ENCODE measurements at places on chromosomes 7 and 10.

GRCh38 chr10:69567920-69568319 lies 5.3 kb downstream of the NEUROG3 start:
- DNase-seq = peak; percentile 40

GRCh38 chr7:74275401-74275881 lies 13.8 kb upstream of the CLIP2 start:
- no peak for DNase-seq

GRCh38 chr7:108211382-108212201 lies 81.4 kb upstream of the LAMB4 start:
- no peak for DNase-seq

DNA sequence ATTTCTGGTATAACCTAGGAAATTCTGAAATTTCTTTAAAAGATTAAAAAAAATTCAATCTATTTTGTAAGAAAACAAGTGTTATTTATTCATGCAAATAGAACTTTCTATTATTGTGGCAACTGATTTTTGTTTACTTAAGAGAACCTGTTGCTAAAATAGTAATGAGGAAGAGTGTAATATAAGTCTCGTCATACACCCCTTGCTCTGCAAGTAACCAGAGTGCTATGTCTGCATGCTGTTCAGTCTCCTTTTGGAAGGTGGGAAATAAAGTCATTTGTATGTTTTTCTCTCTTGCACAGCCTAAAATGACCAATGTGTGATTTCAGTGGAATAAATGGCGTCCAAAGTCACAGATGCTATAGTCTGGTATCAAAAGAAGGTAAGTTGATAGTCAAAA lies 41.3 kb downstream of the PHTF2 start:
- DNase-seq = no peak

DNA sequence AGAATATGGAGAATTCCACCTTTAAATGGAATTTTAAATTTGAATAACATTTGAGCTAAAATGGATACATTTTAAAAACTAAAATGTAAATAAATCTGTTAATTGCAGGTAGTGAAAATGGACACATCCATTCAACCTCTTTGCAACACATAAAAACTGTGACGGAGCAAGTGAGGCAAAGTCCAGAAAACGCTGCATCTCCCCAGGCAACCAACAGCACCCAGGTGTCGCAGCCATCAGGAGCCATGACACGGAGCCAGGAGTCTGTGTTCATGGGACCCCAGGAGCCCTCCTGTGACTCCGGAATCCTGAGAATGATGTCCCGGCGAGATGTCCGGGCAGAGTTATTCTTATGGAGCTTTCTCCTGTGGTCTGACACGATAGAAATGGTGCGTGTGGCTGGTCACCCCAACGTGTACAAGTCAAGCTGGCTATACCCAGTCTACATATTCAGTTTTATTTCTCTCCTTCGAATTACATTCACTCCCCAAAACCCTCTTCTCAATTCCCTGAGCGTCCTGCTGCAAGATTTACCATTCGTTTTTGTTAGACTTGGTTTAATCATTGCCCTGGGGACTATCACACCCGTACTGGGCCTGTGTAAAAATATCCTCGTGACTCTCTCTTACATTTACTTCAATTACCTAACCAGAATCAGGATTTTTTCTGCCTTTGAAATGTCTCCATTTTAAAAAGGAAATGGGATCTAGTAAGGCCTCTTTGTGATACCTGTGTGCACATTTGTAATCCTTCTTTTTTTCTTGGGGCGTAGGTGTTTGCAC lies 13.1 kb upstream of the MRC1 start:
- DNase-seq = no peak

DNA sequence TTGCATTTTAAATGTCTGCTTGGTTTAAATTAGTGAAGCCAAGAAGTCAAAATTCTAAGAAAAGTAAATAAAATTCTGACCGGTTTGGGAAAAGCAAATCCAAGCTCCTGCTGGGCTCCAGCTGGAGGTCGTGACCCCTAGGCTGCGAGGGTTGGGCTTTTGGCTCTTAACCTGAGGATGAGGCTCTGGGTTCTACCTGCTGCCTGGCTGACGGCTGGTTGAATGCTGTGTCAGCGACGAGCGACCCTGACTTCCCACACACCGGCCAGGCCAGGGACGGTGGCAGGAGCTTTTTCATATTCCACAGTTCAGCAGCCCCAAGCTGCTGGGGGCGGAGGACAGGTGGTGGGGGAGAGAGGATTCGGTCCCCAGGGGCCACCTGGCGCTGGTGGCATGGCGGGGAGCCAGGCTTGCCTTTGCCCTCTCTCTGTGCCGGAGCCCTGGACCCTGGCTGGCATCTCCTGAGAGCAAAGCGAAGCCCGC lies 843 bp upstream of the PLPP4 start:
- no peak for DNase-seq

DNA sequence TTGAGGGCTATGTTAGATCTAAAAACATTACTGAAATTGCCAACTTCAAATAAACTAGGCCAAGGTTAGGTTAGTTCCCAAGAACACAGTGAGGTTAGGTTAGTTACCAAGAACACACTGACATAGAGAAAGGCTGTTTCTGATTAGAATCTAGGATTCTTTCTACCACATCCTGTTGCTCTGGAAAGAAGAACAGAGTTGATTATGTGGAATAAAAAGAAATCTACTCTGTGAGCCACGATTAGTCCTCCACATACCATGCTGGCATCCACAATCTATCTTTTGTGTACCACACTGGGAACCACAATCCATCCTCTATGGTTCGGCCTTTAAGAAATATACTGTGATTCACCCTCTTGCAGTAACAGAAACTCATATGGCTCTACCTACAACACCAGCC lies 91.4 kb downstream of the LRRTM3 start:
- no peak for DNase-seq

DNA sequence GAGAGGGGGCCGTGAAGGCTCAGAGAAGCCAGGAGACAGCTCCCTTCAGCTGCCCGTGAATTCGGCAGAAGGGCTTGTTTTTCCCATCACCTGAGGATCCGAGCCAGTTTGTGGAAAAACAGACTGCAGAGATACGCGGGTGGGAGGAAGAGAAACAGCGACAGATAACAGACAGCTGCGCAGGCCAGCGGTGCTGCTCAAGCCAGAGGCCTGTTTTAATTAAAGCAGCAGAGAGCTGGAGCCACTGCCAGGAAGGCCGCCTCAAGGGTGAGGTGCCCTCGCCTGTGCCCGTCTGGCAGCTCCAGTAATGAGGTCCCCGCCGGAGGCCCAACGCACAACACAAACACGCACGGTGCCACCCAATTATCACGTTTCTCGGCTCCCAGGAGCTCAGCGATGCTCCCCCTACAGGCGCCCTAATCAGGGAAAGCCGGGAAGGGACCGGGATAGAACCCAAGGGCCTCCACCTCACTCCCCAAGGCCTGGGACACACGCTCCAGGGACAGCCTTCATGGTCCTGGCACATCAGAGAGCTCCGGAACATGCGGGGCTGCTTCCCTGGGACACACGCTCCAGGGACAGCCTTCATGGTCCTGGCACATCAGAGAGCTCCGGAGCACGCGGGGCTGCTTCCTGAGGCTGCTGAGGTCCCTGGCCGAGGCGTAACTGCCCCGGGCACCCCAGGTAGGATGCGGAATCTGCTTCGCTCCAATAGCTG lies 60.6 kb upstream of the DNAAF5 start:
- DNase-seq = no peak

GRCh38 chr7:19705663-19706062 lies 3.2 kb downstream of the POLR1F start:
- no peak for DNase-seq

- no peak for DNase-seq
These were observed 36.0 kb upstream of the ACBD5 start for GRCh38 chr10:27276581-27276980.

GRCh38 chr7:26930201-26930600 lies 65.8 kb upstream of the SKAP2 start:
- no peak for DNase-seq

DNA sequence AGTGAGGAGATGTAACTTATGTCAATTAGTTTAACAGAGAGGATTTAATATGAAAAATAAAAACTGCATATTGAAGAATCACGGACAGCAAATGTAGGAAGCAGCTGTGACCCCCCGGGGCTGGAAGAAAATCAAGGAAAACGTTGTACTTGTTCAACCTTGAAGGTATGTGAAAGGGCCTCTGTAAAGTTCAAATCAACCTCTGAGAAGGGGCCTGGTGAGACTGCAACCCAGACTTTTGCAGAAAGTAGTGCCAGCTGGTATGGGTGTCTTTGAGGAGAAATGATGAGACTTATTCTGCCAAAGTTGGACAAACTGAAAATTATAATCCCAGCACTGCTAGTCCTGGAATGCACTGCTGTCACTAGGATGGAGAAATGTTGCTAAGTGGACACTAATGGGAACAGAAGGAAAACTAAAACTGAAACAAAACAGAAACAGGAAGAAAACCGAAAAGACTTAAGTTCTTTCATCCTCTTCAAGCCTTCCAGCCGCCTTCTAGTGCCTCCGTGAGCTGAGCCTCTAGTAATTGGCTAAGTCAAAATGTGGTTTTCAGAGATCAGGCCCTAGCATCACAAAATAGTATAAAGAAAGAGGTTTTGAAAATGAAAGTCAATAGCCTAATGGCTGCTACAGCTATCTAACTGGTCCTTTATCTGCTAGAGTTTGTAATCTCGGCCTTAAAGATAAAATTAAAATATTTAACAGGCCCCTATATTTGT lies 253.7 kb upstream of the SORCS1 start:
- no peak for DNase-seq

DNA sequence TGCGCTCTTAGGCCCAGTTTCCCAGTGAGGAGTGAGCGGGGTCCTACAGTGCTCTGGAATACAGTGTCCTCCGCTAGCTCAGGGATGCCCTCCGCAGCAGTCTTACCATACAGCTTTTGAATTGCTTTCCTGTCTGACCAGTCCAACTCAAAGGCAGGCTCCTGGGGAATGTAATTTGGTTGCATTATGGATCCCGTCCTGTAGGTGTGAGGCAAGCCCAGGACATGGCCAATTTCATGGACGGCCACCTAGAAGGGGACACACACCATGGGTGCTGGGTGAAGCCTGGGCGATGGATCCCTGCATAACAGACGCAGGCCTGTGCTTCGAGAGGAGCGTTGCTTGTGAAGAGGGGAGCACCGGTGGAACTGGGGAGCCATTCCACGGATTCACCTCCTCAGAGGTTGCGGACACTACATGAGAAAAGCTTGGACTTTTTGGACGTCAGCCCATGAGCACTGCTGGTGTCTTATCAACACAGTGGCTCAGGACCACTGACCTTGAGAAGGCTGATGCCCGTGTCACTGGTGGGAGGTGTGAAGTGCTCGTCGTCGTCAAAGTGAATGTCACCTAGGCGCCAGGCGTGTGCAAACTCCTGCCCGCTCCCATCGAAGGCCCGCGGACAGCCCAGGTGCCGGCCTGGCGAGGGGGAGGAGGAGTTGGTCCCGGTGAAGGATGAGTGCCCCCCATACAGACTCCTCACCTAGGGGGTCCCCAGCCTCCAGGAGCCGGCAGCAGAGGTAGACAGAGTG lies 3.3 kb downstream of the MMP21 start:
- DNase-seq = no peak

- DNase-seq = no peak
These were observed 17.6 kb downstream of the HTRA1 start for GRCh38 chr10:122478971-122479370.

DNA sequence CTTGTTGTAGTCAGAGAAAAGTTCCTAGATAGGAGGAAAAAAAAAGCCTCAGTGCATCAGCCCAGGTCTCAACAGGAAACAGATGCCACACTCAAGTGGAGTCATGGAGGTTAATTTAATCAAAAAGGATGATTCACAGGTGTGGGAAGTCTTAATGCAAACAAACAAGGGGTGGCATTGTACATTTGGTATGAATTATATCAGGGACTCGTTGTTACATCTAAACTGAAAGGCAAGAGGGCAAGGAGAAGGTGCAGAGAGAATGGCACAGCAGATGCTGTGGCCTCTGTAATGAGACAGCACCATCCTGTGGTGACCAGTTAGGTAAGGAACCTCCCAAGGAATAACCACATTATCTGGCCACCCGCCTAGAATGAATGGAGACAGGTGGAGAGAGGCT lies 133.7 kb downstream of the PTPRZ1 start:
- no peak for DNase-seq

DNA sequence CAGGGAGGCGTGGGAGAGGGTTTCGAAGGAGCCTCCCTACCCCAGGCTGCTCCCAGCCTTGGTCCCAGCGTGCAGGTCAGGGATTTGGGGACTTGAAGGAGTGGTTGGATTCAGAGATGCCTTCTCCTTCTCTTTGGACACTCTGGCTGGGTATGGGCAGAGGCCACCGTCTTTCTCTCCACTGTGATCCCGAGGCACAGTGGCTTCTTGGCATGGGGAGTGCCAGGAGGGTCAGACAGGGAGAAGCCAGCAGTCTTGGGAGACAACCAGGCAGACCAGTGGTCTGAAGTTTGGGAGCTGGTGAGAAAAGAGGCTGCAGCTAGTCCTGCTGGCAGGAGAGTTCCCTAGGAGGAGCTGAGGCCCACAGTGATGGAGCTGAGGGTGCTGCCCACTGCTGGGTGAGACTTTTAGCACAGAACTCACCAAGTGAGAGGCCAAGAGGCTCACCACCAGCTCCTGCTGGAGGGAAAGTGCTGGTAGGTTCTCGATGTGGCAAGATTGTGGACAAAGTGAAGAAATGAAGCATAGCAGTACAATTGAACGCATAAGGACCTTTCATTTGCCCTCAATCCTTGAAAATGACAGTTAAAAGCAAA lies 35.2 kb upstream of the WDFY4 start:
- DNase-seq = no peak

DNA sequence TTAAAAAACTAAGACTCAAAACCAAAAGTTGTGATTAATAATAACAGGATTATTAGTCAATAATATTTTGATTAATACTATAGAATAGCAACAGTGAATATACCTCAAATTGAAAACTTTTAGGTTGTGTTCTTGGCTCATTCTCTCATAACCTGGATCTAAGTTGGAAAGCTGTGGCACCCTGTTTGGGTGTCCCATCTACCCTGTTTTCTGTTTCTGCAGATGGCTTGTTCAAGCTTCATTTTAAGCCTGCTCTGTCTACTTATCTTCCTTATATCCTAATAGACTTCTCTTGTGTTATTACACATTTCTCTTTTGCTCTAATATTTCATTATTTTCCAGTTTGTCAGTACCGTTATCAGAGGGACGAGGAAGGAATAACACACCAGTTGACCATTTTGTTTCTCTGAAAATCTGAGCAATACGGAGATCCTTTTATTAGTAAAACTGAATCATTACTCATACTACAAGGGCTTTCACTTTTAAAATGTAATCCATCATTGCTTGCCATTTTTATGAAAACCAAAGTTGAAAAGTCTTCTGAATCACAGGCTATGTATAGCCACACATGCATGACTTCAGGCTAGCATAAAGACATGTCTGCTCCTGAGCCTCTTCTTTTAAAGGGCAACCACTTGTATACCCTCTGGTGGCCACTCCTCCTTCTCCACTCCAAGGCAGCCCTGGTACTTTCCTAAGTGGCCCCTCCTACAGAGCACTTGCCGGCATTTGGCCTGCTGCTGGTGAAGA lies 22.3 kb downstream of the COX15 start:
- no peak for DNase-seq

DNA sequence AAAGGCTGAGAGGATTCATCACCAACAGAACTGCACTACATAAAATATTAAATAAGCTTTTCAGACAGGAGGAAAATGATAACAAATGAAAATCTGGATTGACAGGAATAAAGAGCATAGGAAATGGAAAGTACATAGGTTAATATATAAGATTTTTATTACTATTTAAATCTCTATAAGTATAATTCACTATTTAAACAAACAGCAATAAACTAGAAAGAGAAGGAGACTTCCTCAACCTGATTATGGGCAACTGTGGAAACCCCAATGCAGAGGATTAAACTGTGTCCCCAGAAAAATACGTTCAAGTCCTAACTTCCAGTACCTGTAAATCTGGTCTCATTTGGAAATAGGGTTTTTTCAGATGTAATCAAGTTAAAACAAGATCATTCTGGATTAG lies 14.8 kb upstream of the ASL start:
- DNase-seq = no peak

All from stimulated activated CD4-positive, alpha-beta T cell treated with anti-CD3 and anti-CD28 coated beads, Interleukin-2, amount 100 ng/mL, for 48 hours (primary cell).